ENCODE measurements at places on chromosomes 7 and 10. TPM values are rescaled to one million over a fixed set of nuclear protein-coding genes. Genes with fewer than 3 reads are reported as not detected.

Gene NEURL1
- 1.3 TPM for total RNA-seq

Gene ACTR3C
- total RNA-seq, result 22.1 TPM

Gene C10orf62
- total RNA-seq, result not detected

Gene HGF
- not detected for total RNA-seq

Gene LCOR
- total RNA-seq, result 17.2 TPM

Gene TFR2
- 1.1 TPM for total RNA-seq

Gene EIF3A
- total RNA-seq, result 94.3 TPM

Gene ADGRA1
- total RNA-seq, result not detected

Gene SLC29A4
- total RNA-seq, result 8.2 TPM

Gene TAX1BP1
- 63.1 TPM for total RNA-seq

Gene VWA2
- 1.2 TPM for total RNA-seq

Gene PTER
- 9.7 TPM for total RNA-seq

Gene GRM3
- total RNA-seq, result not detected

Gene CREB5
- 25.7 TPM for total RNA-seq

Gene LRIT1
- not detected for total RNA-seq

Gene C10orf105
- not detected for total RNA-seq

Data from epithelial cell of proximal tubule (primary cell).